ENCODE measurements at places on chromosomes 5 and 9.

GRCh38 chr9:79570448-79571308 is 1.1 kb upstream of the TLE4 start:
- no peak for DNase-seq

- no peak for DNase-seq
These were observed 387.0 kb upstream of the DMAC1 start for GRCh38 chr9:8186560-8186959.

- DNase-seq, result no peak
These were observed 29.8 kb downstream of the MED27 start for GRCh38 chr9:132049900-132050299.

DNA sequence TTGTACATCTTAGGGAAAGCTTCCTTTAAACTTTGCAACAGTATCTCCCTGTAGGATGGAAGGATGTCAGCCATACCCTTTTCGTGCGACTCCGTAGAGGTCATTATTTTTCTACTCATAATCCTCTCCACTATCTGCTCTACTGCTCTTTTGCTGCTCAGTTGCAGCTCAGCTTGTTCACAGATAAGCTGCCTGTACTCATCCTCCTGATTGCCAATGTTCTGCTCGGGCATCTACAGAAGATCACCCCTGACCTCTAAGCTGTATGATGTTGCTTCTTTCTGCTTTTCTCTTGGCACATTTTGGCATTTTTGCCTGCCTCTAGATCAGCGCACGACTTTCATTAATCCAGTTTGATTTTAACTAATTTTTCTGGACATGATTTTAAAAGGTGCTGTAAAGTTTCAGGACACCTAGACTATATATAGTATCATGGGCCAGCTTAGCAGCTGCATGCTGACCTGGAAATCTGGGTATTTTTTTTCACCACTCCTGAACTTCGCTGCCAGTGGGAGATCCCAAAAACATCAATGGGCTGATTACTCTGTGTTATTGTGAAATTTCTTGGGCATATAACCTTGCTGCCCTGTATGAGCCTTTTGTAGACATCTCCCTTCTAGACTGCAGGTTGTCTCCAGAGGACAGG is 131.2 kb upstream of the ZNF608 start:
- DNase-seq, result no peak

DNA sequence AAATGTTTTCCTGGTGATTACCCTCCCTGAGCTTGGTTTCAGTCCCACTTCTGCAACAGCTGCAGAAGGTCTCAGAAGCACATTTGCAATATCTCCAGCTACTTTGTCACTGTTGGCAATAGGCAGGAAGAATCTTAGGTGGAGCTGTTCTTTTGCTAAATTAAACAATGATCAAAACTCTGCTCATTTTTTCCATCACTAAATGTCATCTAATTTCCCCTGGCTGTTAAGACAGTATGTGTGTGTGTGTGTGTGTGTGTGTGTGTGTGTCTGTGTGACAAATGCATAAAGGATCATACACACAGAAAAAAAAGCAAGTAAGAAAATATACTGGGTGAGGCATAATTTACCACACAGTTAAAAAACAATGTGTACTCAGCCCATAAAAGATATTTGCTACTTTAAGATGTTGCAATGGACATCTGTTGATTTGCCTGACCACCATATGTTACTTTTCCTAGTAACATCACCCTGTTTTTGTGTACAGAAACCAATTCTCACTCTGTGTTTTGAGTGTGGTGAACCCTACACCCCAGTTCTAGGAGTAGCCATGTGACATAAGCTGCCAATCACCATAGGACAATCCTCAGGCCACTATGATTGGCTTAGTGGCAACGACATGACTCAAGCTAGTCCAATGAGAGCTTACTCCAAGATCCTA is 572.6 kb upstream of the CLINT1 start:
- DNase-seq, result no peak

GRCh38 chr5:107072440-107072839 is 598.3 kb downstream of the EFNA5 start:
- no peak for DNase-seq

DNA sequence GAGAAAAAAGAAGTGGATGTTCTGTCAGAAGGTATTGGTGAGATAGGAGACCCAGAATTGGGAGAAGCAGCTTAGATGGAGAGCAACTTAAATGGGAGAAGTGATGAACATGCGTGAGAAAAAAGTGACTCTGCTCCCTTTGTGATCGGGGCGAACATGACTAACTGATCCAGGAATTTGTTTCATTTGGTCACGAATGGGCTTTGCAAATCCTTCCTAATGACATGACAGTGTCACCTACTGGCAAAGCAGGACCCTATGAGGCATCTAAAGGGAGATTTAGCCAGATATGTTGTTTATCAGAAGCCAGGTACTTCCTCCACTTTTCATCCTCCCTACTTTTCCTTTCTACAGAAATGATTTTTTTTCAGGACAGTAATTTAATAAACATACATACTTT is 787.4 kb upstream of the RGMB start:
- DNase-seq, result no peak

GRCh38 chr5:157793301-157793700 is 49.8 kb downstream of the LSM11 start:
- no peak for DNase-seq

GRCh38 chr5:121695307-121695706 is 156.4 kb upstream of the FTMT start:
- DNase-seq, result no peak

DNA sequence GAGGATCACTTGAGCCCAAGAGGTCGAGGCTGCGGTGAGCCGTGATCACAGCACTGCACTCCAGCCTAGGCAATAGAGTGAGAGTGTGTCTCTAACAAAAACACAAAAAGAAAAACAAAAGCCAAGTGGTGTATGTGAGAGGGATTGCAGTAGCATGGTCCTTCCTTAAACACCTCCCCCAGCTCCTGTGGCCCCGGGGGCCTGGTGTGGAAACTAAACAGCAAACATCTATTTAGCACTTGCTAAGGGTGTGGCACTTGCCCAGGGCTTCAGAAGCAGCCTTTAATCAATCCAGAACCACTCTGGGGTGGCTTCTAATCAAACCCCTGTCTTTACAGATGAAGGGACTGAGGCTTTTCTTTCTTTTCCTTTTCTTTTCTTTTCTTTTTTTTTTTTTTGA is 4.4 kb upstream of the FBP1 start:
- no peak for DNase-seq

DNA sequence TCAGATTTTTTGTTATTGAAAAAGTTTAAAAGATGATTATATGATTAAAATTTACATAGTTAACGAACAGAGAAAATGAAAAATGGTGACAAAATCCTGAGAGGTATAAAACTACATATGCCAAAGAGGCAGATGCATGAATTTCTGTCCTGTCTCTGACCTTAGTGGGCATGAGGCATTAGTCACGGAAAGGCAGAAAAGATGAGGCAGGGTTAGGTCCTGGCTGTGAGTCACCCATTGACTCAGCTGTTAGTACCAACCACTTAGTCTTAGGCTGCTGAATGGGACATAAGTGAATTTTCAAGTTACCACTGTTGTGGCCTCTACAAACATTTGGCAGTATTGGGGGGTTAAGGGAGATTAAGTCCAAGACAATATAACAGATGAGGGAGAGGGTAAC is 33.1 kb downstream of the RASA1 start:
- DNase-seq, result no peak

DNA sequence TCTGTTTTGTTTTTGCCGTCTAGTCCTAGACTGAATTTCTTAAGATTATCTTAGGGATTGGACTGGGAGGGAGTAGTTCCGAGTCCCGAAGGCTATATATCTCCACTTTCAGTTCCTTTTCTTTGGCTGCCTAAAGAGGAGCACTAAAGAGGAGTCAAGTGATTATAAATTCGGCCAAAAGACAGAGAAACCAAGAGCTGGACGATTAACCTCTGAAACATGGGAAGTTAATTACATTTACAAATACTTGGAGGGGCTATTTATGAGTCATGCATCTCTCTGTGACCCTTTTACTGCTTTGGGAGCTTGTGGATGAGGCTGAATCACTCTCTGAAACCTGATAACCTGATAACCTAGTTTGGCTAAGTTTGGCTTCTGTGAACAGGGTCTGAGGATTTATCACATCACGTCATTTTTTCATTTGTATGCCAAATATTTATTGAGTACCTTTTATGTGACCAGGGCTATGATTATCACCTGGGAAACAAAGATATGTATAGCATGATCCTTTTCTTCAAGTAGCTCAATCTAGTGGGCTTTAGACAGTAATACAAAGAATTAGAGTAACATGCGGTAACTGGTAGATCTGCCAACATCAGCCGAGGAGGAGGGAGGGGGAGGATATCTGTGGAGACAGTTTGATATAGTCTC is 180.9 kb downstream of the CD180 start:
- DNase-seq, result peak; percentile 21

DNA sequence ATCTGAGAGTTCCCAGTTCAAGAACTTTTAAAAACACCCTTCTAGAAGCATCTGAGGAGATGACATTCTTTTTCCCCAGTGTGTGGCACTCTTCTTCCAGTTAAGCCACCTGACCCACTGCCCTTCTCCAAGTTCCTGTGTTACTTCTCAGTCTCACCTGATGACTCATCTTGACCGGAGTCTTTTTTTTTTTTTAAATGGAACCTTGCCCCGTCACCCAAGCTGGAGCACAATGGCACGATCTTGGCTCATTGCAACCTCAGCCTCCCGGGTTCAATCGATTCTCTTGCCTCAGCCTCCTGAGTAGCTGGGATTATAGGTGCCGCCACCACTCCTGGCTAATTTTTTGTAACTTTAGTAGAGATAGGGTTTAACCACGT is 224.1 kb upstream of the DAB2 start:
- DNase-seq, result no peak

- no peak for DNase-seq
These were observed 88.5 kb downstream of the TTLL11 start for GRCh38 chr9:122004589-122004988.

- DNase-seq, result no peak
These were observed 11.9 kb downstream of the SPINK6 start for GRCh38 chr5:148214665-148215185.

DNA sequence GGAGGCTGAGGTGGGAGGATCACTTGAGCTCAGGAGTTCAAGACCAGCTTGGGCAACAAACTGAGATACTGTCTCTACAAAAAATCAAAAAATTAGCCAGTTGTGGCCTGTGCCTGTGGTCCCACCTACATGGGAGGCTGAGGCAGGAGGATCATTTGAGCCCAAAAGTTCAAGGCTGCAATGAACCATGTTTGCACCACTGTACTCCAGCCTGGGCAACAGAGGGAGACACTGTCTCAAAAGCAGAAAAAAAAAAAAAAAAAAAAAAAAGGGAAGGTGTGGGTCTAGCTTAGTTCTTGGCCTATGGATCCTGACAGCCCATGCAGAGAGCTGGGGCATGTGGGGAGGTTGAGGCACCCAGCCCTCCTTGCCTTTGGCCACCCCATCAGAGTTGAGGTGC is 10.9 kb downstream of the PLPP7 start:
- no peak for DNase-seq

- DNase-seq, result no peak
These were observed 252.5 kb downstream of the TRIM32 start for GRCh38 chr9:116939614-116940013.

DNA sequence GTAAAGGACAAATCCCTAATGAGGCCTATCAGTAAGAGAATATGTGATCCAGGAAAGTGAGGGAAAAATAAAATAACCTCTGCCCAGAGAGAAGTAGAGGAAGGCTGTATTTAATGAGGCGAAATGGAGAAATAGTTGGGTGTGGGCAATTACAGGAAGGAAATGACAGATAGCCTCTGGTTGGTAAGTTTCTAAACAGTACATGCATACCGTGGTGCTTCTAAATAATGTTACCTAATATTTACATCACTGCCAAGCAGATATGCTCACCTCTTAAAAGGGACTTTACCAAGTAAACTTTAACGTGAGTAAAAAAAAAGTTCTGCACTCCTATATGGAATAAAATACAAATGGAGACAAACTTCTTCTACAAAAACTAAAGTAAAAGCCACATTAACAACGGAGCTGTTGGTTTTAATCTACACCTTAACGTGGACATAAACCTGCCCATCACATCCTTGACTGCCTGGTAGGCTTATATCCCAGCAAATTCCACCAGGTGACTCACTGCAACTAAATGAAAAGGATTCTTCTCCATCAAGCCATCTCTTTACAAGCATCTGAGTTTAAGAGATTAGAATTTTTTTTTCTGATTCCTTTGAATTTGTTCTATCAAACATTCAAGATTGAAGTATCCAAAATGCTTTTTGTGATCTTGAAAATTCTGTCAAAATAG is 12.4 kb downstream of the NFIL3 start:
- DNase-seq, result no peak

DNA sequence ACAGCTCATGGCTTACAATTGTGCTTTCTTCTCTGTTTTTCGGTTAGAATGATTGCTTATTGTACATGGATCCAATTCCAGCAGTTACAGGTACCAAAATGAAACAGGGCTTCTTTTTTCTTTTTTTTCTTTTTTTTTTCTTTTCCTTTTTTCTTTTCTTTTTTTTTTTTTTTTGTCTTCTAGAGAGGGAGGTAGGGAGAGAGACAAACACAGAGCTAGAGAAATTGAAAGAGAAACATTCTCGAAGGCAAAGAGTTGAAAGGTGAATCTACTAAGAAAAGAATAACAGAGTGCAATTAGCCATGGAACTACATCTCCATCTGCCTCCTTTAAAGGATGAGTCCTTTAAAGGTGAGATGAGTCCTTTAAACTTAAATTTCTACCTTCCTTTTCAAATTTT is 1.0 kb upstream of the EDIL3 start:
- DNase-seq, result no peak

- DNase-seq, result no peak
These were observed 6.5 kb downstream of the GHR start for GRCh38 chr5:42429694-42430093.

DNA sequence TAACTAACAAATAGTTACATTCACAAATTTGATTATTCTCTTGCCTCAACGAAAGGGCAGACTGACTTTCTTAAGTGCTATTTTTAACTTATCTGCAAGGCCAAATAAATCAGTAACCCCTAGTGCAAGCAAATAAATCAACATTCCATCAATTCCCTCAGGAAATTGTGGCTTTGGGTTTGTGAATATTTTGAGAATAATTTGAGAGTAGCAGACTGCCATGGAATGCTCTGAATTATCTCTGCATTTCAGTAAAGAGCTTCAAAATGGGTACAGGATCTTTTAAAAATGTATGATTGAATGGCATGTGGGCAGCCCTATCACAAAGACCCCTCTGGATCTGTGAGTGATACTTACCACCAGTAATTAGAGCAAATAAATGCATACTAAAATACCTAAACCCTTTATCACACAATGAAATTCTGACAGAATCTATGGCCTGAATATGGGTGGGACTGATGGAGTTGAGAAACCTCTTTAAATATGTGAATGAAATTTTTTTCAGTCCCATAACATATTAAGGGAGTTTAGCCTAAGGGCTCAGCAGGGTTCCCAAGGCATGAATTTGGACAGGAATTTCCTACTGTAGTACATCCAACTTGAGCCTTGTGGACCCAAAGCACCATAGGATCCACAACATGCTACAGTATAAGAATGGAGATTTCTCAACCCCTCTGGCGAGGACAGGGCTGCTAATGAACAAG is 92.5 kb upstream of the ITGA2 start:
- DNase-seq, result no peak

- no peak for DNase-seq
These were observed 23.2 kb downstream of the SLC46A2 start for GRCh38 chr9:112867275-112867991.

DNA sequence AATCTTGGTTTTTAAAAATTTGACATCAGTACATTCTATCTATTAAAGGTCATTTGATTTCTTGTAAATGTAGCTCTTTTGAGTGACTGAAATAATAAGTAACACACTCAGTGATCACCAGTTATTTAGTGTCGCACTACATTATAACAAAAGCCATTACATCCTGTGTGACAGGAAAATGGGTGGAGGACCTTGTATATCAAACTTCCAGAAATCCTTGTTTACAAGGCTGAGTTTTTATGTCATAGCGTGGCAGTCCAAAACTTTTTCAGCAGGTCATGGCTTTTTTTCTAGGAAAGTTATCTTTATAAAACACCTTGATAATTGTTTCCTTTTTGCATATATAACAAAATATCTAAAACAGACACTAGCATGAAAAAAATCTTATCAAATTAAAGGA is 14.4 kb upstream of the ITGA1 start:
- no peak for DNase-seq
